ENCODE measurements at places on chromosomes 1 and 21. TPM values are rescaled to one million over a fixed set of nuclear protein-coding genes. Genes with fewer than 3 reads are reported as not detected.

DNA sequence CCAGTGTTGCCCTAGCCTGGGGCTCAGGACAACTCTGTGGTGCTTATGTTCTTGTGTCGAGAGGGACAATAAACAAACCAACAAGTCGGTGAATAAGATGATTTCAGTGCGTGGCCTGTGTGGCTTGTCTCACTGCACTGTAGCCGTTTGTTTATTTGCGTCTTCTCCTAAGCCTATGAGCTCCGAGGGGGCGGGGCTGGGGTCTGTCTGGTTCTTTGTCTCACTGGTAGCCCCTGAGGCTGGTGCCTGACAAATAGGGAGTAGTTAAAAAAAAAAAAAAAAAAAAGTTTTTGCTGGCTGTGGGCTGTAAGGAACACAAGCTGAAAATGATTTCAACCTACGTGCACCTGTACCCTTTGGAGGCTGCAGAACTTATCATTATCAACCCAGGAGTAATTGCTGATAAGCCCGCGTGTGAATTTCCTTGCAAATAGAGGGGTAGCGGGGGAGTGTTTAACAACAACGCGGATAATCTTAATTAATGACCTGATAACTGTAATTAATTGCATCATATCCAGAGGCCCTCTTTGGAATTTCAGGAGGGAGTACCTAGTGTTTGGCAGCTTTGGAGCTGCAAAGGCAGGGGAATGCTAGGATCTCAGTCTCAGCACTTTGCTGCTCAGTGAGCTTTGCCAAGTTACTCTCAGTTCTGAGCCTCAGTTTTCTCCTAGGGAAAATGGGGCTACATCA is 925 bp upstream of the ARHGEF10L start:
- peak; percentile 52 for DNase-seq

DNA sequence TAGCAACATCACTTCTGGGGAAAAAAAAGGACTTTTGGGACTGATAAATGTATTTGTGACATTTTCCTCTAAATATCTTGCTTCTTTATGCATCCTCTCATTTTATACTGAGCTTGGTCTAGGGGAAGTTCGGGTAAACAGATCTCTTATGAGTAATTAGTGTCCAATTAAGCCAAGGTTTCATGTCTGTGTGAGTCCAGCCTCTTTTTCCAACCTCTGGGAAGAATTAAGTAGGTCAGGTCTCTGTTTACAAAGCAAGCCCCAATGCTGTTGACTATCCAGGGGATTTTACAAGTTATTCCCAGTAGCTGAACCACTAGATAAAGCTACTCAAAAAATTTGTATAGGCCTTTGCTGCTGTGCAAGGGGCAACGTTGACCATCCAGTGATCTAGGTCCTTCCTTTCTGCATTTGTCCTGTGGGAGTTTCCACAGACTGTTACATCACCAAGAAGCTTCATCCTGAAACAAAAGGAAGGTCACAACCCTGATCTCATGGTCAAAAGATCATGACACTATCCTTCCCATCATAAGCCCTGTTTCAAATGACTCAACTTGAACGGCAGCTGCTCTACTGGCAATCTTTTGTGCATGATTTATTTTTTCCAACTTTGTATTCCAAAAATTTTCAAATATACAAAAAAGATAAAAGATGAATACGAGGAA is 74.3 kb downstream of the ETS2 start:
- DNase-seq: no peak

DNA sequence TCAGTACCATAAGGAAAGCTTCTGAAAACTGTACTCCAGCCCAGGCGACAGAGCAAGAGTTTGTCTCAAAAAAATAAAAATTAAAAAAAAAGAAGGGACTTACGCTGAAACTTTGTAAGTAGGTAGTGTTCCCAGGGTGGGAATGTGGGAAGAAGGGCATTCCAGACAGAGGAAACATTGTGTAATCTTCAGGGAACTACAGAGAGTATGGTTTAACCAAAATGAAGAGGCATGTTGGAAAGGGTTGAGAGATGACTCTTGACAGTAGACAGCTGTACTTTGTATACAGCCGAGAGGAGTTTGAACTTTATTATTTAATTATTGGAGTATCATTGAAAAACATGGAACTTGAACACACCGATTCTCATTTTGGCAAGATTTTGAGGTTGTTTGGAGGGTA is 43.0 kb downstream of the PPP2R5A start:
- no peak for DNase-seq

GRCh38 chr1:25204797-25205480 is 27.4 kb downstream of the SYF2 start:
- DNase-seq: no peak

- DNase-seq: peak; percentile 76
These were observed 1.1 kb upstream of the JUN start for GRCh38 chr1:58784758-58785441.

GRCh38 chr1:3892748-3893147 is 7.3 kb downstream of the C1orf174 start:
- no peak for DNase-seq

DNA sequence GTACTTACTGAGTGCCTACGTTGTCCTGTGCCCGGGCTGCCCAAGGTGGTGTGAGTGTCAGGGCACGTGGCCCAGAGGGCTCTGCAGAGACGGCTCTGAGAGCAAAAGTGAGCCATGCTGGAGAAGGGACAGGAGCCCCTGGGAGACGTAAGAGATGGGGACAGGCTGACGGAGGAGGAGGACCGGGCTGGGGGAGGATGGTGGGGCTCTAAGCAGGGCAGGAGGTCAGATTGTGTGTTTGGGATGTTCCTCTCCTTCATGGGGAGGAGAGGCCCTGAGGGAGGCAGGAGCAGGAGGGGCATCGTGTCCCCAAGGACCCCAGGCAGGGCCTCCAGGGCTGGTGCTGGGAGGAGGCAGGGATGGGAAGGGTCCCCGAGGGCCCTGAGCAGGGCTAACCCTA is 158.9 kb downstream of the PCBP3 start:
- no peak for DNase-seq

Gene EPHA8
- not detected for total RNA-seq

Gene OR2T29
- not detected for total RNA-seq

Gene PTPRF
- 158 TPM for total RNA-seq

Gene EFNA1
- total RNA-seq: 42.5 TPM

Gene UBASH3A
- not detected for total RNA-seq
